ENCODE measurements at places on chromosomes 5 and 9. TPM values are rescaled to one million over a fixed set of nuclear protein-coding genes. Genes with fewer than 3 reads are reported as not detected.

- no peak for DNase-seq
These were observed 265.7 kb upstream of the PANK3 start for GRCh38 chr5:168844922-168845296.

- DNase-seq, result no peak
These were observed 7.1 kb upstream of the HAND1 start for GRCh38 chr5:154485096-154485491.

DNA sequence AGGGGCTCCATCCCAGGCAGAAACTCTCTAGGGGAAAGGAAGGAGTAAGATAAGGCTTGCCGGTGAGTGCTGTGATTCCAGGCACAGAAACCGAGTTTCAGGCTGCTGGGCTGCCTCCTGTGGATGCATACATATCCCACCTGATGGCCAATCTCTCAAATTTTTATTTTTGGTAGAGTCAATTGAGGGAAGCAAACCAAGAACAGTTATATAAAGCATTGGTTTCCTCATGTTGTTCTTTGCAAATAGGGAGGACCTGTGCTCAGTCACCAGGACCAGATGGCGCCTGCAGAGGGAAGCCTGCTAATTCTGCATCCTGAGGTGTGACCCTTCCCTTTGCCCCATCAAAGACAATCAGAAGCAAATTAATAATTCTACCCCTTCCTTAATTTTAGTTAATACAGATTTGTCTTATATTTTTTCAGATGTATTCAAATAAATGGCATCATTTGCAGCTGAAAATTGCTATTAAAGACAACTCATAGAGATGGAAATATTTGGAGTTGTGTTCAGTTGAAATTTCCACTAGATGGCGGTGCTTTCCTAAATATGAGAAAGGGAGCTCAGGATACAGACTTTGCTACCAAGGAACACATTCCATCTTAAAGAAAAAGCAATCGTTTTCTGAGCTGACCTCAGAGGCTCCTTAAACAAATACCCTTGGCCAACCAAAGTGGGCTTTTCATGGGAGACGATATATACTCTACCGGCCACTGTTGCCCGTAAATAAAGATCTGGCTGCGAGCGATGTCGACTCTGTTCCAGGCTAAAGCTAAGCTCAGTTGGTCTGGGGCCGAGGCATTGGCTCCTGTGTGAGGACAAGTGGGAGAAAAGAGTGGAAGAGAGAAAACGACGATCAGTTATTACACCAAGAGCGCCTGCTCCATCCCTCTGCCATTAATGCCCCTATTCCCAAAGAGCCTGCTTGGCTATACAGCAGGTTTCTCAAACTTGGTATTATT lies 225.7 kb upstream of the KLF9 start:
- DNase-seq, result no peak

DNA sequence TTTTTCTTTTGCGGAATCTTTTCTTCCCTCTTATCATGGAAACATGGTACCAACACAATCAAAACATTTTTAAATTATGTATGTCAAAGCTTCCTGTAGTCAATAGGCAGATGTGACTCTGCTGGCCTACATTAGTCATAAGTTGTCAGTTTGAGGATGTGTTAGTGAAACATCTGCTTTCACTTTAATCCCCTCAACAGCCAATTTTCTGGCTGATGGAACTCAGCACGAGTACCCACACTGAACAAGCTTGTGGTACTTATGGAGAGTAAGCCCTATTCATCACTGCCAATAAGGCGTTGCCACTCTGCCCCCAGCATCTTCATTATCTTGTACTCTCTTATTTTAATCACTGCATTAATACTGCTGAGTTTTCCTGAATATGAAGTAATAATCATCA lies 1034.4 kb downstream of the CDH9 start:
- DNase-seq, result no peak

GRCh38 chr9:87545858-87546257 lies 48.2 kb downstream of the DAPK1 start:
- no peak for DNase-seq

NR4A3 gene
- total RNA-seq, result 0.23 TPM

SH3RF2 gene
- 0.95 TPM for total RNA-seq

SPATA31C1 gene
- not detected for total RNA-seq

SPINK7 gene
- total RNA-seq, result not detected

PRSS3 gene
- not detected for total RNA-seq

KCNIP1 gene
- total RNA-seq, result 0.52 TPM
